ENCODE measurements at places on chromosomes 2 and 18.

GRCh38 chr2:196533772-196534397 is 105.6 kb upstream of the CCDC150 start:
- DNase-seq, result no peak

DNA sequence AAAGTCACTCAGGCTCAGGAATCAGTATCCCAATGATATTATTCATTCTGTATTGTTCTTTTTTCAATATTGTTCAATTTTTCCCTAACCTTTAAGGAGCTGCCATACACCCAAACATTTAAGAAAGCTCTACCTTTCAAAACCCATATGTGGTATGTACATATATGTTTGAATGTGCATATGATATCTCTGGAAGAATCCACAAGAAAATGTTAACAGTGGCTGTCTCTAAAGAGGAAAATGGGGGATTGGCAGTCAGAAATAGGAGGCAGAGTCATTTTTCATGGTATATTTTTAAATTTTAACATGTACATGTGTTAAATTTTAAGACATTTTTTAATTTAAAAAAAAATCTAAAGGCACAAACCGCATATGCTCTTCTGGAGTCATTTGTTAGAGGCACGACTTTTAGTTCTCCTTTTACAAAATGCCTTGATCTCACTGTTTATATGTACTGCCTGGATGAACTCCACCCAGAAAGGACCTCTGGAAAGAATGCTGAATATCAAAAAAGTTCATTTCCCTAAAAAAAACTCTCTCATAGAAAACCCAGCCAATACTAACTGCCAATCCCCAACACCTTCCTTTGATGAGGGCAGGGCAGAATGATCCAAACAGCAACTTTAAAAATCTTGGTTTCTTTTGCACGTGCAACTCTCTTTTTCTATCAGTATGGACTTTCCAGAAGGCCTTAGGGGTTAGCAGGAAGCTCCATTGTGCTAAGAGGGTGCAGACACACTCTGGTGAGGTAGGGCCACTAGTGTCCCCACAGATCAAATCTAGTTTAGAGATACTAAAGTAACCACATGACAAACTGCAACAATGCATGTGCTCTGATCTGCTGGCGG is 23.6 kb downstream of the KCTD1 start:
- DNase-seq, result no peak

DNA sequence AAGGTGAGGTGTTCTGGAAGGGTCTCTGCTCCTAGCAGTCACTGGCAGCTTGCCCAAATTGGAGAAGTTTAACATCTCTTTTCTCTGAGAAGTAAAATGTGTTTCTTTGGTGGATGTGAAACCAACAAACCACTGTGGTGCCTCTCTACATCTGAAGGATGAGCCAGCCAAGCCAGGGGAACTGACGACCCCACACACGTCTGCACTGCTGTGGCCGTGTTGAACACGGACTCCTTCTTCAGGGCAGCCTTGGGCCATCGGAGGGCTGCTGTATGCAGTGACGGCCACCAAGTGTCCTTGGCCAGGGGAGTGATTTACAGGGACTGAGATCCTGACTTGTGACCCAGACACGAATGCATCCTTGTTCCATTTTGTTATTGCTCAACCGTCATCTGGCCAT is 207.8 kb downstream of the ACKR3 start:
- no peak for DNase-seq

- DNase-seq, result no peak
These were observed 491.8 kb downstream of the TXNL1 start for GRCh38 chr18:56146565-56146964.

- DNase-seq, result no peak
These were observed 79.9 kb downstream of the TMEM247 start for GRCh38 chr2:46559261-46559660.

- no peak for DNase-seq
These were observed 6.9 kb upstream of the POLR2D start for GRCh38 chr2:127864877-127865276.

DNA sequence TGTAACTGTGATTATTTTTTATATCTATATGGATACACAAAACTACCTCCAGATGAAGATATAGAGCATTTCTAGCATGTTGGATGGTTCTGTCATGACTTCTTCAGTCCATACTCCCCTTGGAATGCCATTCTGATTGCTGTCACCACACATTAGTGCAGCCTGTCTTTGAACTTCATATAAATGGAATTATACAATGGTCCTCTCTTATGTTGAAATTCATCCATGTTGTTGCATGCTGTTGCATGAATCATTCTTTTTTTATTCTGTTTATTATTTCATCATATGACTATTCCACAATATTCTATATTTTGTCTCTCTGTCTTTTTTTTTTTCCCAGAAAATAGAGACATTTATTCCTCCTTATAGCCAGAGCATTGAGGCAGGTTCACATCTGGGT is 74.1 kb downstream of the OSBPL6 start:
- DNase-seq, result no peak

DNA sequence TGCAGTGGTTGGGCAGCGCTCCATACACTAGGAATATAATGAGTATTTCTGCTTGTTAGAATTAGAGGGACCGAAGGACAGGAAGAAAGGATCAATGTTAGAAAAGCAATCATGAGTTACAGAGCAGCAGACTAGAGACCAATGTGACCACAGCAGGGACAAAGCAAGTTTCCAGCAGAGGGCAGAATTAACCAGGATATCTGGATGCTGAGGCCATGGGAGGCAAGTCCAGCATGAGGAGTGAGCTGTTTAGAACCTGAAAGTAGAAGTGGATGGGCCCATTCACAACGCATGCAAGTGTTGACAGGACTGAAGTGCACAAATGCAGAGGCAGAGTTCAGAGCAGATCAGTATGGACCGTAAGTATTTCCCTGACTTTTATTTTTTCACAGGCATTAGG is 910.4 kb upstream of the GYPC start:
- DNase-seq, result no peak

DNA sequence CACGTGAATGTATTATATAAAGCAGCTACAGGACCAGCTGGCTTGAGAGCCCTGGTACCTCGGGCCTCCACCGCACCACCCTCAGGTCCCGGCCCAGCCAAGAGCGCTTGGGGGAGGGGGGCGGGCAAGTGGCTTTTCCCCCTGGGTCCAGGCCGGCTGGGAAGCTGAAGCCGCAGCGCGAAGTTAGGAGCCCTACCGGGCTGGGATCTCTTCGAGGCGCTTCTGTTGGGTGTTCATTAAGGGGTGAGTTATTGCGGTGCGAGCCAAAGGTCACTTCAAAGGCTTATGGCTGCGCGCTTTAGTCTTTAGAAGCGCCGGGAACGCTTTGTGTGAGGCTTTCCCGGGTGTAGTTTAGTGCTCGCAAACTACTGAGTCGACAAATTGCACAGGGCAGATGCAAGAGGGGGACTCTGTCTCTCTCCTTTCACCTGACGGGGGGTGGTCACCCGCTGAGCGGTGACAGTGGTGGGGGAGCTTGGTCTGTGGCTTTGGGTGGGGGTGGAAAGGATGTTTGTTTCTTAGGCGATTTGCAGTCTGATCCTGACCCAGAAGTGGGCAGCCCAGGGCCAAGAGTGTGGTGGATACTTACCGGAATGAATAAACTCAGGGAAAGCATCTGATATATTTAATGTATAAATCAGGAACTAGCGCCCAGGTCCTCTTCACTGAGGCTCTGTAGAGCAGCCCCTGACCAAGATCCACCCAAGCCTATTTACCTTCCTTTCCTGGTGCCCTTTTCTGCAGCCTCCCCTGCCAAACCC is 6.0 kb downstream of the HOXD3 start:
- DNase-seq, result no peak

DNA sequence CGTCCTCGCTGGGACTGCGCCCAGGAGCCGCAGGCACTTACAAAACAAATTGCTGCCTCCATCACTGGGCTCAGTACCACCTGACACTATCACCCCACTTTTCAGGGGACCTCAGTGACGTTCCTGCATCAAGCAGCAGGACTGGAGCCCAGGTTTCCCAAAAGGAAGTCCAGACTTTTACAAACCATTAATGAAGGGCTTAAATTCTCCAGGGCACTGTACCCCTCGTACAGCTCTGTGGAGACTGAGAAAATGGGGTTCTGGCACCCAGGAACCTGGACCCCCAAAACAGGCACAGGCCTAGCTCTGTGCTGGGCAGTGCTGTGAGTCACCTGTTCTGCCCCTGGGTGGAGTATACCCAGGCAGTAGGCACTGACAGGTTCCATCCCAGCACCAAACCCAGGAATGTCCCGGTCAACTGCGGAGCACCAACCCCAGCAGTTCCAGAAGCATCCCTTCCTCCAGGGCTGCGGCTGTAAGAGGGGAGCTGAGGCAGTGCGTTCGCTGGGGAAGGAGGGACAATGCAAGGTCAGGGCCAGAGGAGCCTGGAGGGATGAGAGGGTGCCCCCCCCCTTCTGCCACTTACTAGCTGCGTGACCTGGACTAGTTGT is 24.6 kb upstream of the NOTO start:
- DNase-seq, result no peak

DNA sequence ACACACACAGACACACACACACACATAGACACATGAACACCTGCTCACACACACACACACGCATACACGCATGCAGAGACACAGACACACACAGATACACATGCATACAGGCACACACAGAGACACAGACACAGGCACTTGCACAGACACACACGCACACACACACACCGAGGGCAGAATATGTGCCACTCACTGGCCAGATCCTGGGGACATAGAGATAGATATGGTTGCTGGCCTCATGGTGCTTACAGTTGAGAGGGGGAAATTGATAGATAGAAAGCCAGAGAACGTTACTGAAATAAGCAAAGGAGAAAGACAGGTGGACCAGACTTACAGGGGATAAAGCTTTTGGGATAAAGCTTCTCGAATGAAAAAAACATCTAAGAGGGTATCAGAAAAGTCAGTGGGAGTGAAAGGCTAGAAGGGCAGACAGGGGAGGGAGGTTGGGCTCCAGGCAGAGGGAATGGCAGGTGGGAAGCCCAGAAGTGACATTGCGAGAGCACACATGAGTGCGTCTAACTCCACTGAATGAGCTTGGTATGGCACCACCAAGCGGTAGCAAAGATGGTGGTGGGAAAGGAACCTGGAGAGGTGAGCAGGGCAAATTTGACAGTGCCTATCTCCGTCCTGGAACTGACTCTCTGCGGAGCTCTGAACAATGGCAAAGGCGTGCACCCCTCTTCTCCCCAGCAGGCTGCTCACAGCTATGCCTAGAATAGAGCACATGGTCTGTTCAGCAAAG is 390.1 kb upstream of the TRIB2 start:
- peak; percentile 6 for DNase-seq

DNA sequence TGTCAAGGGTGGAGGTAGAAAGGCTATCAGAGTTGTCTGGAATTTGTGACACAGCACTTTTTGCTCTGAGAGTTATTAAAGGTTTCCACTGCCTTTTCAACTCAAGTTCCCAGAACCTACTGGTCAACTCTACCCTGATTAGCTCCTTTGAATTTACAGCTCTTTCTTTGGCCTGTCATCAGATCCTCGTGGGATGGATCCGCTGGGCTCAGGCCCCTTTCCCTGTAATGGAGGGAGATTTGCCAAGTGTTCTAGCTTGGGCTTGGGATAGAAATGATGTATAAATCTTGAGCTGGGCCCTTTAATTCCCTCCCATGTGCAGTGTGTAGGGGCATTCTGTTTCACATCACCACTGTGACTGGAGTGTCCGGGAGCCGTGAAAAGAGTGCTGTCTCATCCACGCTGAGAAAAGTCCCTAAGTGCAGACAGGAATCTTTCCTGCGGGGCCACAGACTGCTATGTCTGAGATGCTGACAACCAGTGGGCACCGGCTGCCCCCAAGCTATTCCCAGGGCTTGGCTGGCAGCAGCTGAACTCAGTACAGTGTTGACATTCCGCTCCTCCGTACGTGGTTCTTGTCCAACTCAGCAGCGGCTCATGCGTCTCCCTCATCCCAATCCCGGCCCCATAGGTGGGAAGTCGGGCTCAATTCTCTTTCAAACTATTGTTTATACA is 46.9 kb upstream of the ARHGAP28 start:
- DNase-seq, result no peak

- DNase-seq, result no peak
These were observed 57.9 kb upstream of the ARHGAP15 start for GRCh38 chr2:143071185-143071876.

- no peak for DNase-seq
These were observed 1669.3 kb downstream of the SUCLG1 start for GRCh38 chr2:82789851-82790205.

DNA sequence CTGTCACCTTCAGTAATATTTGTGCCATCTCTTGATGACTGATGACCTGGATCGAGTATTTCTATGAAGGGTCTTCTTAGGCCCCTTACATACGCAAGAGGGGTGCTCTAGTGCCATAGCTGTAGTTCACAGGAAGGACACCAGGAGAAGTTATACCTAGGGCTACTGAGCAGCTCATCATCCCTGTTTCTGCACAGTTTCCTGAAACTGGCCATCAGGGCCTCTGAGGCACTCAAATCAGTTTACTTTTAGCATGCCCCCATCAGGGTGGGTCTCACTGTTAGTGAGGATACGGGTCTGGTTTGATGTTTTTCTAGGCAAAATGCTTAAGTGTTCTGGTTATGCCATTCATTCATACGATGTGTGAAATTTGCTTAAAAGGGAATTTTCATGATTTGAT is 20.0 kb upstream of the FBLN7 start:
- no peak for DNase-seq

DNA sequence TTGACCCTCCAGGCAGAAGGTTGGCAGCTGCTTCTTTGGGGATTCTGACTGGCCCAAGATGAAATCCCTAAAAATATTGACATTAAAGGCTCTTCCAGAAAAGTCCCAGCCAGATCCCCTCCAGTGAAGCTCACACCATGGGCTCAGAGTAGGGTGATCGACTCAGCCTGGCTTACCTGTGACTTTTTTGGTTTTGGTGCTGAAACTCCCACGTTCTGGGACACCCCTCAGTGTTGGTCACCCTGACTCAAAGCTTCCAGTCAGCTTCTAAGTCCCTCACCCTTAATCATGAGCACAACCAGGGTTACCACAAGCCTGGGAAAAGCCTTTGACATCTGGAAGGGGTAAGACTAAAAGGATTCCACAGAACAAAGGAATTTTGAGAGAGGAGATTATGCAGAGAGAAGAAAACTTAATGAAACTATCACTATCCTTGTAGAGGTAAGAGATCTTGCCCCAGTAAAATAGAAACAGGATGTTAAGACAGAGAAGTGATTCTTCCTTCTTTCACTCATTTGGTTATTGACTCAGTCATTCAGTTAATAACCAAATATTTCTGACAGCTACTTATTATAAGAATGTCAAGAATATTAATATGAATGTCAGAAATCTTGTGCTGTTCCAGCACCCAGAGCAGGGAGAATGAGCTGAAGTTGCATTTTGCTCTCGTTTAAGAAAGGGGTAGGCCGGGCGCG is 66.8 kb upstream of the SEC11C start:
- no peak for DNase-seq

- DNase-seq, result no peak
These were observed 12.6 kb downstream of the MC5R start for GRCh38 chr18:13836559-13836958.

DNA sequence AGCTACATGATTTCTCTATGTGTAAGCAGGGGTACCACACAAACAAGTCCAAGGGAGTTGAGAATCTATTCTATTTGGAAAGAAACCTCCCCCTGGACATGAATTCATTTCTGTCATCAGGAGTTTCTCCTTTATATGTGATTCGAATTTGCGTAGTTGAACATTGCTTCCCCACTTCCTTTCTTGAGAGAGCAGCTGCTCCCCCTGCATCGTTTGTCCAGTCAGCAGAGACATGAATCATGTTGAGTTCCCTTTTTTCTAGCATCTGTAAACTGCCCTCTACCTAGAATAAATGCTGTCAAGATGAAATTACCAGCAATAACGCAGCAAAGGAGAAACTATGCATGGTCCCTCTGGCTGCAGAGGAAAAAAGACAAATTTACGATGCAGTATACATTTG is 73.8 kb downstream of the KIF5C start:
- DNase-seq, result no peak
